ENCODE measurements at places on chromosomes 1 and 21.
A peak's percentile ranks its signal among the peaks of the same experiment; 100 is the strongest.

- H3K4me1 ChIP-seq = peaks cover 2% of the 10 kb centered on the region
- no peaks in the 10 kb centered on the region for H3K27me3 ChIP-seq
- H3K27ac ChIP-seq = no peak overlapping the region
- no peak for DNase-seq
Measured at GRCh38 chr1:56688522-56689026, 43.5 kb downstream of the PRKAA2 start.

- H3K36me3 ChIP-seq = no peaks in the 10 kb centered on the region
- peak; percentile 41 for DNase-seq
- no peak overlapping the region for H3K4me3 ChIP-seq
- no peak overlapping the region for H3K27ac ChIP-seq
- no peaks in the 10 kb centered on the region for H3K4me1 ChIP-seq
Measured at GRCh38 chr1:208652296-208653160, 408.3 kb upstream of the PLXNA2 start.

DNA sequence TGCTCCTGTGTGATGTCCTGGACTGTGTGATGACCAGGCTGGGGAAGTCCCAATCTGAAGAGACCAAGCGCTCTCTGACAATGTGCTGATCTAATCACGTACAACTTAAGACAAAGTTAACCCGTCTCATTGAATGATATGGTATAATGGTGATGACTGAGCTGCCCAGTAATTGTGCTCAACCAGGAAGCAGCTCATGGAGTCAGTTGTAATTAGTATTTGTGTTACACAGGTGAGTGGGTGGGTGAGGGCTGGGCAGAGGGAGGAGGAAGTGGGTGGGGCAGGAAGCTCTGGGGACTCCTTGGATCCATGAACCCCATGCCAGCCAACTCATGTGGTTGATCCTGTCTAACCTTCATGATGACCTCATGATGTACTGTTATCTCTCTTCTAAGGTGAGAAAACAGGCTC is 8.7 kb upstream of the ECE1 start:
- peaks cover 87% of the 10 kb centered on the region for H3K4me1 ChIP-seq
- peaks cover 19% of the 10 kb centered on the region for H3K36me3 ChIP-seq

- no peak overlapping the region for H3K4me3 ChIP-seq
- H3K27me3 ChIP-seq = peaks cover 2% of the 10 kb centered on the region
- no peaks in the 10 kb centered on the region for H3K4me1 ChIP-seq
Measured at GRCh38 chr1:186772228-186772627, 56.5 kb upstream of the PLA2G4A start.

DNA sequence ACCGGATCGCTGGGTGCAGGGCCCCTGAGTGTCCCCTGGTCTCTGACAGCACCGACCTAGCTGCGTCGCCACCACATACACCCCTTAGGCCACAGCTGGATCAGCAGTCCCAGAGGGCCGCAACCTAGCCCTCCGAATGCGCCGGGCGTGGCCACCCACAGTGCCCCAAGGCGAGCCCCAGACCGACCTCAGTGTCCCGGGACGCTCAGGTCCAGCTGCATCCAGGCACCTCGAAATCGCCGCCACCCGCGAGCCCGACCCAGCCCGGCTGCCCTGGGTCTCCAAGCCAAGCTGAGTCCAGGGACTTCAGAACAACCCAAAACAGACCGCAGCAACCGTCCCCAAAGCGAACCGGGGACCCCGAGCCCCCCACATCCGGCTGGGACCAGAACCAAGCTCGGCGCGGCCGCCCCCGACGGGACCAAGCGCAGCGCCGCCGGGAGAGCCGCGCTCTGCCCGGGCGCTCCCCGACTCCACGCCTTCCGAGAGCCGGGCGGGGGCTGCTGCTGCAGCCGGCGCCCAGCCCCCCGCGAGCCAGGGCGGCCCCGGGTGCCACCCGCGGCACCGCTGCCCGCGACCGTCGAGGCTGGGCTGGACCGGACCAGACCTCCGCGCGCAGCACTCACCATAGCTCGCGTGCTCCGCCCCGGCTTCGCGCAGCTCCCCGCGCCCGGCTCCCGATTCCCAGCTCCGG is 54.6 kb upstream of the ECE1 start:
- peaks cover 33% of the 10 kb centered on the region for H3K36me3 ChIP-seq
- H3K4me3 ChIP-seq = peak overlapping the region; percentile 92
- H3K27me3 ChIP-seq = no peaks in the 10 kb centered on the region
- peaks cover 39% of the 10 kb centered on the region for H3K4me1 ChIP-seq

- H3K27ac ChIP-seq = no peak overlapping the region
- DNase-seq = no peak
- H3K4me1 ChIP-seq = no peaks in the 10 kb centered on the region
- no peaks in the 10 kb centered on the region for H3K36me3 ChIP-seq
Measured at GRCh38 chr21:31929548-31929947, 56.7 kb downstream of the HUNK start.

DNA sequence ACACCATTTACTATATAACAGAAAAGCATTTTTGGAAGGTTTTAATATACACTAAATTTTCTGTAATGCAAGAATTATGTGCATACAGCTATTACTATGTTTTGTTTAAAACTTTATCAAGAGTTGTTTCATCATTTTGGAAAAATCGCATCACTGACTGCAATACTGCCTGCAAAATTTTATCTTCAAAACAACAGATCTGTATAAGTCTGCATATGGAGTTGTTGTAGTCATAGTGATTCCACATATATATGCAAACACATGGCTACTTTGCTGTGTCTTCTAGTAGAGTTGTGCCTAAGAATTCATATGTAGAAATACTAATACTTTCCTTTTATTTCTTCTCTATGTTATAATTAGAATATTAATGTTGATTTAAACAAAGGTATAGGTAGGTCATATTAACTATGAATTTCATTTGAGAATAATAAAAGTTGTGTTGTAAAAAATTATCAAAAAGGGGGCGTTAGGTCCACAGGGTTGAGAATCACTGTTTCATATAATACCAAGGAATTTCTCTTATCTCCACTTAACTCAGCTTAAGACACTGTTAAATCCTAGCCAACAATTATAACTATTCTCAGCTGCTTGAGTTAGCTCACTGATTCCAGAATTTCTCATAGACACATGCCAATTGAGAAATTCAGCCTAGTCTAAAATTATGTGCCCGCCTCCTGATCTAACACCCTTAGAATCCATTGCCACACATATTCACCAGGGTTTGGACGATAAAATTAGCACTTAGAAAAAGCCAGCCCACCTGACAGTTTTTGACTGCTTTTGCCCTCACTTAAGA is 22.9 kb upstream of the LAMC1 start:
- no peak for DNase-seq
- no peaks in the 10 kb centered on the region for H3K36me3 ChIP-seq
- H3K27me3 ChIP-seq = peaks cover 35% of the 10 kb centered on the region
- no peak overlapping the region for H3K4me3 ChIP-seq
- H3K4me1 ChIP-seq = no peaks in the 10 kb centered on the region
- no peak overlapping the region for H3K27ac ChIP-seq

DNA sequence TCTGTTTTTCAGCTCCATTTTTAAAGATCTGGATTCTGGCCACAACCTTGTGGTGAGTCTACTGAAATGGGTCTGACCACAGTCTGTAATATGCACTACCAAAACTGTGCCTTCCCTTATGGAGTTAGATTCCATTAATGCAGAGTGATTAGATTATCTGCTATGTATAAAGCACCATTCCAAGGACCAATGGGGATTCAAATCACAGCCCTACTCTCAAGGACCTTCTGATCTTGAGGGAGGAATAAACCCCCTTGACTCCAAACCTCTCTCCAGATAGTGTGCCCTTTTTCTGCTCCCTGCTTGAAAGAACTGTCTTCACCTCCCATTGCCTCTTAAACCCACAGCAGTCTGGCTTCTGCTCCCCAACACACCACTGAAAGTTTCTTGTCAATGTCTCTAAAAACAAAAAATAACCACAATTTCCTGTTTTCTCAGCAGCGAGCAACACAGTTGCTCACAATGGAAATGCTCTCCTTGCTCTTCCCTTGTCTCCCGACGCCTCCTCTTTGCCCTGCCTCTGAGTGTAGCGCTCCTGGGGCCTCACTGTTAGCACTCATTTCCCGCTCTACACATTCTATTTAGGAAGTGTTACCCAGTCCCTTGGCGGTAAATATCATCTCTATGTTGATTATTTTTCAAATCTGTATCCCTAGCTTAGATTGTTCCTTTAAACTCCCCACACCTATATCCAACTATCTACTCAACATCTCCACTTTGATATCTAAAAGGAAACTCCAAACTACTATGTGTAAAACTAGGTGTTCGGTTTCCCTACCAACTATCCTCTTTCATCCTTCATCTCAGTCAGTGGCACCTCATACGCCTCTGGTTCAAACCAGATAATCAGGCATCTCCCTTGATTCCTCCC is 13.6 kb downstream of the PCNX2 start:
- peak; percentile 38 for DNase-seq
- H3K27me3 ChIP-seq = no peaks in the 10 kb centered on the region
- H3K4me3 ChIP-seq = peak overlapping the region; percentile 32
- H3K36me3 ChIP-seq = peaks cover 7% of the 10 kb centered on the region

DNA sequence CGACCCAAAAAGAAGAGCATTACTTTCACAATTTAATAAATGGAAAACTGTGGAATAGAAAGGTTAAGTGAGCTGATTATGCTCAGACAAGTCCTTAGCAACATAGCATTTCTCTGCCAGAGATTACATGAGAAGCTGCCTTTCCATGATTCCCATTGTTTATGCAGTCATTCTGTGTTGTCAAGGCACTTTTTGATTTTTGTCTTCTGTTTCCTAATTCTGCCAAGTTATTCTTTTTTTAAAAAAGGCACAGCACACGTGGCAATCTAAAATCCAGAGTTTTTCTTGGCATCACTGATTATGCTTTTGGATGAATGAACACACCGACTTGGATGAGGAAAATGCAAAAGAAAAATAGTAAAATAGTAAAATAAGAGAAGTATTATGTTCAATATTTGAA is 185.0 kb downstream of the RGS7 start:
- H3K27me3 ChIP-seq = no peaks in the 10 kb centered on the region
- H3K27ac ChIP-seq = no peak overlapping the region
- H3K36me3 ChIP-seq = no peaks in the 10 kb centered on the region
- no peak for DNase-seq

- no peak overlapping the region for H3K27ac ChIP-seq
- no peaks in the 10 kb centered on the region for H3K36me3 ChIP-seq
- no peak for DNase-seq
- no peak overlapping the region for H3K4me3 ChIP-seq
- H3K4me1 ChIP-seq = no peaks in the 10 kb centered on the region
Measured at GRCh38 chr1:219434923-219435297, 178.0 kb downstream of the ZC3H11B start.

- H3K4me1 ChIP-seq = no peaks in the 10 kb centered on the region
- H3K36me3 ChIP-seq = peaks cover 3% of the 10 kb centered on the region
- no peak overlapping the region for H3K27ac ChIP-seq
Measured at GRCh38 chr1:9105336-9105867, 23.5 kb downstream of the GPR157 start.

DNA sequence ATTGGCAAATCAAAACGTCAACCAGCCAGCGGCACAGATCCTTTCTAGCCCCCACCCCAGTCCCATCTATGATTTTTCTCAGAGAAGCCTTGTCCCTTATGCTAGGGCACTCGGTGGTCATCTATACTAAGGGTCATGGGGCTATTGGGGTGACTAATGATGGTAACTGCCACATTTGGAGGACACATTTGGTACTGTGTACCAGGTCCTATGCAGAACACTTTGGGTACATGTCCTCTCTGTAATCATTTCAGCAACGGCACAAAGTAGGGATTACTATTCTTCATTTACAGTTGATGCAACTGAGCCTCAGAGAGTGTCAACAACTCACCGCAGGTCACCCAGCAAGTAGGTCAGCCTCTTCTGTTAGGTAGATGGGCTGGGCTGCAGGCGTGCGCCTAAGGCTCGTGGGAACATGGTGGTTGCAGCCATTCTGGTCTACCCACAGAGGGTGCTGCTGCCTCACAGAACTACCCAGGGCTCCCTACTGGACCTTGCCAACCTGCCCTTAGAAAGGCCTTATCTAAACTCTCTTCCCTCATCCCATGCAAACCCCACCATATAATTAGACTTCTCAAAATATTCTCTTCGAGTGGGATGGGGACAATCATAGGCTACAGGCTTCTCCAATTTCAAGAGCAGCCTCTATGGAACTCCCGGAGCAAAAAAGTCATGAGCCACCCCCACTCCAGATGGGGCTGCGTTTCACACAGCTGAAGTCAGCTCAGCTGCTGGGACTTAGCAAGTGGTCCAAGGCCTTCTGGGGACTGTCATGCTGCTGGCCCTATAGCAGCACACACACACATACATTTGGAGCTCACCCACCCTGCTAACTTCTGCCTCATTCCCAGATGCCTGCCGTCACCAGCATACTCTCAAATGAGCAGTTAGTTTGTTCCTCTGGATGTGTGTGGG is 5.8 kb upstream of the SDHB start:
- H3K27ac ChIP-seq = no peak overlapping the region
- peak; percentile 51 for DNase-seq
- H3K4me1 ChIP-seq = no peaks in the 10 kb centered on the region
- no peak overlapping the region for H3K4me3 ChIP-seq
- H3K27me3 ChIP-seq = peaks cover 5% of the 10 kb centered on the region

DNA sequence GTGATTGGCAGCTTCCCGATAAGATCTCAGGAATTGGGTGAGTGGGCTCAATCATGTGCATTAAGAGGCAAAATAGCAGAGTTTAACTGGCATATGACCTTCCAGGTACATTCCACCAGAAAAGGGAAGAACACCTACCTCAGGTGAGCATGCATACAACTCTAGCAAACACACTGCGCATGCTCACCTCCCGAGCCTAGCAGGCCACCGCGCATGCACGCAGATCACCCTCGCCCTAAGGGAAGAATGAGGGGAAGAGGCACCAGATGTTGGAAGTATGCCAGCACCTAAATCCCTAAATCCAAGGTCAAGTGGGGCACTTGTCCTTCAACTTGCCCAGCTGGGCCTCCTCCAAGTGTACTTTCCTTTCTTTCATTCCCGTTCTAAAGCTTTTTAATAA is 23.6 kb upstream of the CBR3 start:
- no peak for DNase-seq
- H3K36me3 ChIP-seq = no peaks in the 10 kb centered on the region
- peaks cover 21% of the 10 kb centered on the region for H3K4me1 ChIP-seq
- no peak overlapping the region for H3K4me3 ChIP-seq
- no peaks in the 10 kb centered on the region for H3K27me3 ChIP-seq
- no peak overlapping the region for H3K27ac ChIP-seq

DNA sequence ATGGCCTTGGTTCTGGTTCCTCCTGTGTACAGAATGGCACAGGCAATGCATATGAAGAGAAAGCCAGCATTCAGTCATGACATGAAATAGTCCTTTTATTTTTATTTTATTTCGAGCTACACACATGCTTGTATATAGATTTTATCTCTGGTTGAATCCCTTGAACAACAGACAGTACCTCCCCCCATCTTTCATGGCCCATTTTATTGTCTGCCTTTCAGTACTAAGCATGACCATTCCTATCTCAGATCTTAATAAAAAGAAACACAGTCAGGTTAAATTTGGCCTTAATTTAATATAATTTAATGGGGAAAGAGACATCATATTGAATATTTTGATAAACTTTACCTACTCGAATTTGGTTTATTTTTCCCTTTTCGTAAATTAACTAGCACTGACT is 76.4 kb upstream of the VANGL1 start:
- no peak overlapping the region for H3K4me3 ChIP-seq
- no peaks in the 10 kb centered on the region for H3K4me1 ChIP-seq
- H3K27ac ChIP-seq = no peak overlapping the region
- H3K36me3 ChIP-seq = peaks cover 2% of the 10 kb centered on the region
- DNase-seq = no peak
- peaks cover 26% of the 10 kb centered on the region for H3K27me3 ChIP-seq
